ENCODE measurements at places on chromosomes 7 and 10. TPM values are rescaled to one million over a fixed set of nuclear protein-coding genes. Genes with fewer than 3 reads are reported as not detected.

Gene PRKAR2B
- total RNA-seq, result 4.9 TPM

Gene SPAM1
- total RNA-seq, result not detected

Gene PKD1L1
- not detected for total RNA-seq

Gene TRIL
- 4.8 TPM for total RNA-seq

Gene PTF1A
- total RNA-seq, result not detected

Gene TNKS2
- total RNA-seq, result 38.1 TPM

Gene TECTB
- total RNA-seq, result not detected

Measured in A673 (cell line).